Activated CD8-positive, alpha-beta memory T cell treated with anti-CD3 and anti-CD28 coated beads for 1 hour (primary cell): ENCODE measurements at places on chromosomes 3 and 15.

DNA sequence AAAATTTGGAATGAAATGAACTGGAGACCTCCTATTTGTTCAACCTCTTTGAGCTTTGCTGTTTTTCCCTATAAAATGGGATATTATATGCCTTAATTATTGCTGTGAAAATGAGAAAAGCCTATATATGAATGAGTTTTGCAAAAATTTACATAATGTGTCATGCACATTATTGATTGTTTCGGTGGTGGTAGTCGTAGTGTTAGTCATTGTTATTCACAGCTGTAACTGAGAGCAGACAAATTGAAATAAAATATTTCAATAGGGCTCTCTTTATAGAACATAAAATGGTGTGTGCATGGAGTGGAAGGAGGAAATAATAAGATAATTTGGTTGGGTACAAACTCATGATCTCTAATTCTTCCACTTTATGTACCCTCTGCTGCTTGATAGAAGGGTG, 153.7 kb upstream of the GADL1 start:
- no peak for DNase-seq

DNA sequence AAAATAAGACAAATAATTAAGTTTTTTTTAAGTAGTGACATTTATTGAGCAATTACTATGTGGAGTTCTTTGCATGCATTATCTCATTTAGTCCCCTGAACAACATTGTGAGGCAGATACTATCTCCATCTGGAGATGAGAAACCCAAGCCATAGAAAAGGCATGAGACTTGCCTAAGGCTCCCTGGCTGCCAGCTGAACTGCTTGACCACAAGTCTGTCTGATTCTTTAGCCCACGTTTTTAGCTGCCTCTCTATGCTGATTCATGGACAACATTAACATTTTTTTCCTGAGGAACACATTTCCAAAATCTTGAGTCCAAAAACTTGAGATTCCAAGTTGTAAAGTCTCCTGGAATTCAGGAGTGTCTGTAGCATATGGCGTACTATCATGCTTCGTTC, 263.6 kb upstream of the GOLGA6L4 start:
- no peak for DNase-seq

DNA sequence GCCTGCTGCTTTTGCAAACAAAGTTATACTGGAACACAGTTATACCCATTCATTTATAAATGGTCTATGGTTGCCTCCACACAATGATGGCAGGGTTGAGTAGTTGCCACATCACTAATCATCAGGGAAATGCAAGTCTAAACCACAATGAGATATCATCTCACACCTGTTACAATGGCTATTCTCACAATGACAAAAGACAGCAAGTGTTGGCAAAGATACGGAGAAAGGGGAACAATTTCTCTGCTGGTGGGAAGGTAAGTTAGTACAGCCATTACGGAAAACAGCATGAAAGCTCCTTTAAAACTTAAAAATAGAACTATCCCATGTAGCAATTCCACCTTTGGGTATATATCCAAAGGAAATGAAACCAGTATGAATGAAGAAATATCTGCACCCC, 261.4 kb downstream of the TJP1 start:
- DNase-seq: no peak

DNA sequence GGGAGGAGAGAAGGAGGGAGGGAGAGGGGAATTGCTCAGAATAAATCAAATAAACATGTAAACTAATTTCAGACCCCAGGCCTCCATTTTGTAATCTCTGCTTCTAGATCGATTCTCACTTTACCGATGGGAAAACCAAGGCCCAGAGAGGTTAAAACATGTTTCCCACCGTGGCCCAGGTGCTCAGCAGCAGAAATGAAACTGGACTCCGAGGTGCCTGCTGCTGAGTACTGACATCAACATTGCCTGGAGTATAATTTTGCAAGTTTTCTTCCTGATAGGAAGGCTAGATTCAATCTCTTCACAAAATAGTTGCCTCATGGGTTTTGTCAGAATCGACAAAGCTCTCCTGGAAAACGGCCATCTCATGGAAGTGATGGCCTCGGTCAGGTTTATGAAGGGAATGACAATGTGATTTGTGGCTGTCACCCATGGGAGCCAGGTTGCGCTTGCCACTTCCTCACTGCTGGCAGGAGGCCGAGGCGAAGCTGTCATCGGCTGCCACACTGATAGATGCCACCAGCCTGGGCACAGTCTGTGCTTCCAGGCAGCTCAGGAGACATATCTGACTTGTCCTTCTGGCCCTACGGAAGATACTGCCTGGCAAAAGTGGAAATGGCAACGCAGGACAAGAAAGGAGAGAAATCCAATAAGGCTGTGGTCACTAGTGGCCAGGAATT, 133.1 kb upstream of the LRRN1 start:
- no peak for DNase-seq

DNA sequence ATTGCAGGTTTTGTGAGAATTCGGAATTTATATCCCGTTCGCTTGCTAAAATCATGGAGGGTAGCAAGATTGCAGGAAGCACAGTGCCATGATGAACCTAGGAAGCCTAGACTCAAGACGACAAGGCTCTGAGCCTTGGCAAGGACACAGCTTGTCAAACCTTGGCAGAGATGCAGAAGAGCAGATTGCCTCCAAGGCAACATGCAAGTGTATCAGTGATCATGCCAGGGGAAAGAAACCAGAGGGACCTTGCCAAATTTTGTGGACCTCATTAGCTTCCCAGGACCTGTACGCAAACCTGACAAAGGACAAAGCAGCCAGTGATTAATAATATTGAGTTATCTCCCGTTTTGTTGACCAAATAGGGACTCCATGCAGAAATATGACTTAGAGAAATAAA, 159.7 kb downstream of the GOLIM4 start:
- no peak for DNase-seq

GRCh38 chr3:142218703-142219102, 6.7 kb downstream of the GK5 start:
- no peak for DNase-seq

GRCh38 chr3:426072-426471, 229.5 kb downstream of the CHL1 start:
- DNase-seq: no peak

DNA sequence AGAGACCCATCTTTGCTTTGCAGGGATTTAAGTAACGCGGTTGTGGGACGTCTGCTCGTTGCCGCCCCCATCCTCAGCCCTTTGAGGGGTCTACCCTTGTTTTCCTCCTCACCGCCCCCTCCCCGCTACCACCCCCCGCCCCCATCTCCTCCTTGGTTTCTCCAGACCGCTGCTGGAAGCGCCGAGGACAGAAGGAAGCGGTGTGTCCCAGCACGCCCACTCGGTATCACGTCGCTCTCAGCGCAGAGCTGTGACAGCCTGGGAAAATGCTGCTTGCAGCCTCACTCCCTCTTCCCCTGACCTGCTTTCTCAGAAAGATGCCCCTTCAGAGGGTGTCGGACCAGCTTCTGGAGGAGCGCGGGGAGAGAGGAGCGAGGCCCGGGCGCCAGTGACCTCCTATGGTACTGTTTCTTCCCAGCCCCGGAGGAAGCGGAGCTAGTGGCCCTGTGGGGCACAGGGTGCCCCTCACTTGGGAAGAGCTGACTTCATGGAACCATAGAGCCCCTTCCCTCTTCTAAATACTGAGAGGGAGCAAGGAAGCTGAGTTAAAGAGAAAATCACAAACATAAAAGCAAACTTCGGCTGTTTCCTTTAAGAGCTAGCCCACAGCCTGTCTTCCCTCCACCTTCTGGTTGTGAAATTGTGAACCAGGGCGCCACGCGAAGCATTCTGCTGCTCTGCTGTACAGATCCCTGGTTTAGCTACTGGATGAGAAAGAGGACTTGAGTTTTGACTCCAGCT, 698 bp downstream of the IL1RAP start:
- DNase-seq: no peak

DNA sequence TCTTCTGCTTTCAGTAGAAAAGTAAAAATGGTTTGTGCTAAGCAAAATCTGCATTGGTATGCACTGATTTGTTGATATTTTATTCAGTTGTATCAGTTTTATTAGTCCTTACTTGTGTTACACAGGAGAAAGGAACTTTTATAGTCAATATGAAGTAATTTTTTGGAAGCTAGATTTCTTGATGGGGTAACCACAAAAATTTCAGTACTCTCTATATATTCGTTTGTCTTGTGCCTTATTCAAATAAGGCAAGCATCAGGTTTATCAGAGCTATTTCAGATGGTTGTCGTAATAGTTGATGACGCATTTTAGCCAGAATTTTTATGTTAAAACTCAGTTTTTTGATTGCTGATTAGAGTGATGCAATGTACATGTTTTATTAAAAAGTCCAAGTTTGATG, 50.7 kb upstream of the NIPA1 start:
- no peak for DNase-seq

DNA sequence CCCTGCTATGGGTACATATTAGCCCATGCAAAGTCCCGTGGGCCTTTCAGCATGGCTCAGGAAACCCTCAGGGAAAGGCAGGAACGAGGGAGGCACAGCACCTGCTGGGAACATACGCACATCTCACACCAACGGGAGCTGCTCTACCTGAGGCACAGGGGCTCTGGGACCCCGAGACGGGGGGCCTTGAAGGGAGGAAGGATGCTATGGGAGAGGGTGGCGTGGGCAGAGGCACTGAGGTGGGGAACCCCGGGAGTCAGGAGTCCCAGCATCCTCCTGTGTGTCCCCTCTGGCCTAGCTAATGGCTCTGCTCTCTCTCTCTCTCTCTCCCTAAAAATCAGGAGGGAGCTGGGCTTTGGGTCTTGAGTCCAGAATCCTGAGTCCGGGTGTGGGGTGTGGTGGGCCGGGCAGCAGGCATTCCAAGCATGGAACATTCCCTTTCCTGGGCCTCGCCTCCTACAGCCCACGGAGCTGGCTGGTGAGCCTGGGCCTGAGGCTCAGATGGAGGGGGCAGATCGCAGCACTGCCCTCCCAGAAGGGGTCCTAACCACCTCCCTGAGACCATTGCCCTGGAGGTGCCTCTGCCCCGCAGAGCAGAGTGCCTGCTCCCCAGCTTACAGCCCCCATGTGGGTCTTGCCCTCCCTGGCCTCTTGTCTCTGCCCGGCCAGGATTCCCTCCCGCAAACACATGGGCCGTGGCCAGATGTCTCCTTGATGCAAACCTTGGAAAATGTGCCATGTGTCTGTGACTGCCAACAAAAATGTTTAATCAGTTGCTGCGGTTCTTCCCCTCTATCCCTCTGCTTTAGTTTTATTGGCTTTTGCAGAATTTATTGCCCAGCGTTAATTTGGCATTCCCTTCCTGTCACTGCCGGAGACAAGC, 101.6 kb downstream of the TMEM266 start:
- no peak for DNase-seq

- no peak for DNase-seq
Measured at GRCh38 chr3:152738656-152739055, 96.3 kb upstream of the P2RY1 start.

DNA sequence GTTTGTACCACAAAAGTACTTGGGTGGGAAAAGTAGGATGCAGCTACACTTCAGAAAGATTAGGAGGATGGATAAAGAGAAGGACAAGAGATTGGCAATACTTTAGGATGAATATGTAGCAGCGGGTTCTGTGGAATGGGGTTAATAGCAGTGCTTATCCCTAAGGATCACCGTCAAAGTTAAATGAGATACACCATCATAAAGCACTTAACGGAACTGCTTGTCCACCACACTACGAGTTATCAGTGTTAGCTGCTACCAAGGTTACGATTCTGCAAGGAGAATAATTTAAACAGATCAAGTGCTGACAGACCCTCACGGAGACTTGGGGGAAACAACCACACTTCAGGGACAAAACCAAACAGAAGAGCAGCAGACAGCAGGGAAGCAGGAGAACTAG, 963 bp downstream of the SHQ1 start:
- DNase-seq: no peak

- DNase-seq: no peak
Measured at GRCh38 chr15:94259863-94260262, 28.5 kb downstream of the MCTP2 start.

GRCh38 chr3:155497930-155498647, 204.6 kb upstream of the STRIT1 start:
- no peak for DNase-seq

DNA sequence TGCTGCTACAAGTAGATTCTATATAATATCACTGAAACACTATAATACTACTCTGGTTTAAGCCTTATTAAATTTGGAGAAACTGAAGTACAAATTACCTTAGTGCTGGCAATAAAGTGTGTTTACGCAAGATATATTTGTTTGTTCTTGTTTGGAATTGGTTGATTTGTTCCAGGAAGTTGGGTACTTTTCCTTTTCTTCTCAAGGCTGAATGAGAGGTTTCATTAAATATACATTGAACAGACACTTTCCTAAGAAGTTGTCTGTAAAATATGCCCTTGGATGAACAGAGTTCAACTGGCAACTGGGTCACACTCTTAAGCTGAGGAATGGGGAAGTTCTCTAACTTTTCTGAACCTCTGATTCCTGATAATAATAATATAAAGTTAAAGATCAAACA, 542.1 kb upstream of the NAALADL2 start:
- DNase-seq: no peak

DNA sequence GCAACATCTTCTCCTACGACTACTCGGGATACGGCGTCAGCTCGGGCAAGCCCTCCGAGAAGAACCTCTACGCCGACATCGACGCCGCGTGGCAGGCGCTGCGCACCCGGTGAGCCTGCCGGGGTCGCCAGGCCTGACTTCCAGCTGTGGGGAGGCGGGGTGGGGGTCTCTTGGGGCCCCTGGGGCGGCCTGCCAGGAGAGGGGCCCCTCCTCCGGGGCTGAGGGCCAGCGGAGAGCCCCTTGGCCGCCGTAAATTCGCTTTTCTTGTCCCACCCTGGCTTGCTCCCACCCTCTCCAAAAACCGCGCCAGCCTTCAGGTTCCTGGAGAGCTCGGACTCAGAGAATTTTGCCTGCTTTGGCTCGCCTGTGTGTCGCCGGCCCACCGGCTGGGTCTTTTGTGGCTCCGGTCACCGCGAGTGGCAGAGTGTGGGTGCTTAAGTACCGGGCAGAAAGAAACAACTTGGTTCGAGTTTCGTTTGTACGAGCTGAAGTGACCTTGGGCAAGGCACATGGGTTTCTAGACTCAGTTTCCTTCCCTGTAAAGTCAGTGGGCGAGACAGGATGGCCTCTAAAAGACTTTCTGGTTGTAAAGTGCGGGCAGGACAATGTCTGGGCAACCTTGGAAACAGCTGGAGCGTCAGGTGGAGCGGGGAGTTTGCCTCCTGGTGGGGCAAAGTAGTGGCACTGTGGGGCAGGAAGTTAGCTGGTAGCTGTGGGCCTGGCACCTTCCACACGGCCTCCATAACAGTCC, 976 bp downstream of the ABHD17C start:
- no peak for DNase-seq

DNA sequence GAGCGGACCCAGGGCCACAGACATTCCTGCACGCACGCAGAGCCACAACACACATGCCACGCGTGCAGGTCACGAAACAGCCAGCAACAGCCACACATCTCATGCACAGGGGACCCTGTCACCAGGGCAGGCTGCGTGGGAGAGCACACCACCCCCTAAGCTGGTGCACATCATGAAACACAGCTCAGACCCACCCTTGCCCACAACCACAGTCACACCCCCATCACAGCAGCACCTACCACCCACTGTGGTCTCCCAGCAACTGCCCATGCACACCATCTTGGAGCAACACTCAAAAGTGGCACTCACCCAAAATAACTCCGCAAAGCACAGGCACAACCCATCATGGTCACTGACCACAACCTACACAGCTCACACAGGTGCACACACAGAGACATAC, 75.7 kb downstream of the OCA2 start:
- no peak for DNase-seq
